Upper lobe of left lung (tissue), 6 donors: ENCODE measurements at places on chromosomes 5 and 9. TPM values are rescaled to one million over a fixed set of nuclear protein-coding genes. Genes with fewer than 3 reads are reported as not detected.

DNA sequence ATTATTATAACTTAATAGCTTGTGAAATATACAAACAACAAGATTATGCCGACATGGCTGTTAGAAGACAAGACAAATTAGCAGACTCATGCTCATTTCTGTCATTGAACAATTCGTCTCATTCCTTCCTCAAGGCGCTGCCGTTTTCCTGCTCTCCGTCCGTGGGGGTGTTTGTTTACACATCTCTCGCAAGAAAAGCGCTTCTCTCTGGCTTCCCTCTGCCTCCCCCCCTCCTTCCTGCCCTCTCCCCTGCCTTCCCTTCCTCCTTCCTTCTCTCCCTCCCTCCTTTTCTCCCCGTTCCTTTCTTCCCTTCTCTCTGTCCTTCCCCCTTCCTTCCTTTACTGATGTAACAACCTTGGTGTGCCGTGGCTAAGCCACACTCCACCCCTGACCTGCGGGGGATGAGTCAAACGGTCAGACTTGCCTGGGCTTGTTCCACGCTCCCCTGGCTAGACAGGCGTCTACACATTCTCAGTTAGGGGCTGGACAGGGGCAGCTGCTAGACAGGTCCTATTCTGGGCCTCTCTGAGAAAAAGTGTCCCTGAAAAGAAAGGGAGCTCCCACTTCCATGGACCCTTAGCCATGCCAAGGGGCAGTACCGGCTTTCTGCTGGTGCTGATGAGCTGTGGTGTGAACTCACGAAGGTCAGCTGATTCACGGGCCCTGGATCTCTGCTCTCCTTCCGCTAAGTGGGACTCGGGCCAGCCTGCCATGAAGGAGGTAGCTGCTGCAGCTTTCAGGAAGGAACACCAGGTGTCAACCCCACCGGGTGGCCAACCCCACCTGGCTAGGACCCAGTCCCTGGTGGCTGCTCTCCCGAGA lies 32.0 kb upstream of the SPTLC1 start:
- no peak for DNase-seq

Gene PRELID2
- total RNA-seq, result 11.5 TPM

- no peak for DNase-seq
These were observed 117.0 kb downstream of the TRPM6 start for GRCh38 chr9:74770508-74771261.

DNA sequence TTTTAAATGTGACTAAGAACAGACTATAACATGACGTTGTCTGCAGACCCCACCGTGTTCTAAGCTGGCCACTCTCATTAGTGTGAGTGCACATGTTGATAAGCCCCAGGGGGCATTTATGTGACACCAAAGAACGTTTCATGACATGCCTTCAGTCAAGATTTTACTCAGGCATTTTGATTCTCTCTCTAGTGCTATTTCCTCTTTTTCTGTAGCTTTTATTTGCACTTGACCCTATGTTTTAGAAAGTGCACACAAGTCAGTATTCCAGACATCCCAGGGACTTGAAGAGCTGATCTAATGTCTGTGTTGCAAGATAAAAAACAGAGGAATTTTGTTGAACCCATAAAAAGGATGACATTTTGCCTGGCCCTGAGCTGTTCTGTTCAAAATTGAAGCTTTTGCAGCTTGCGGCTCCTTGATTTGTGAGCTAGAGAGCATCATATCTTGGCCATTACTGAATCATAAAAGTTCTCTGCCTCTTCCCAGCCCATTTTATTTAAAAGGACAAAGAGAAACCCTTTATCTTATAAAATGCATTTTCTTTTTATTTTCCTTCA lies 80.9 kb upstream of the TYRP1 start:
- no peak for DNase-seq

- DNase-seq, result no peak
These were observed 127.3 kb downstream of the ZNF608 start for GRCh38 chr5:124619121-124619520.

Gene SLC25A2
- 0.43 TPM for total RNA-seq

DNA sequence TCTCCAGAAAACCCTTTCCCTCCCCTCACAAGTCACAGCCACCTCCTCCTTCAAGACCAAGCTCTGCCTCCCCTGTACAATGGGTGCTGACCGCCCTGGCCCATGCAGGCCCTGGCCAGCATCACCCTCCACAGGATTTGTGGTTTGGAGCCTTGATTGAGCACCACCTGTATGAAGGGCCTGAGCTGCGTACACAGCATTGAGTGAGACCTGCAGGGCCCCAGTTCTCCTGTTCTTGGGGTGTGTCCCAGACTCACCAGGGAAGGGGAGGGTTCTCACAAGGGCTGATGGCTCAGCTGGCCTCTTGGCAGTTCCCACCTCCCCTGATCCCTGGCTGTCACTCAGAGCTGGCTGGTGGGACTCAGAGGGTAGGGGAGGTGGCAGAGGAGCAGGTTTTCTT lies 63.7 kb upstream of the IER5L start:
- no peak for DNase-seq

DNA sequence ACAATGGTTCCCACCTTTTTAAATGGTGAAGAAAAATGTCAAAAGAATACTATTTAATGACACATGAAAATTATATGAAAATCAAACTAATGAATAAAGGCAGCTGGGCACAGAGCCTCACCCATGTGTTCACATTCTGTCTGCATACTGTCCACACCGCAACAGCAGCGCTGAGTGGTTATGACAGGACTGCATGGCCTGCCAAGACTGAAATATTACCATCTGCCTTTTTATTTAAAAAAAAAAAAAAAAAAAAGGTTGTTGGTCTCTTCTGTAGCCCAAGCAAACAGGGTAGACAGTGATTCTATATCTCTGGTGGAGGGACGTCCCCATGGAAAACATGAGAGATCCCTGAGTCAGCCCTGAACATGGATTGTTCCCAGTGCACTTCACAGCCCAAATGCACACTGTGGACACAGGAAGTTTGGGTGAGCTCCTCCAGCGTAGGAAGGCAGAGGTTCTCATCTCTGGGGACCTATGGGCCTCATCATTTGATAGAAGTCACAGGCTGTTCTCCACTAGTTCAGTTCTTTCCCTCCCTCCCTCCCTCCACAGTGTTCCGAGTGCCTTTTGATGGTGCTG lies 44.9 kb upstream of the SHC3 start:
- no peak for DNase-seq

DNA sequence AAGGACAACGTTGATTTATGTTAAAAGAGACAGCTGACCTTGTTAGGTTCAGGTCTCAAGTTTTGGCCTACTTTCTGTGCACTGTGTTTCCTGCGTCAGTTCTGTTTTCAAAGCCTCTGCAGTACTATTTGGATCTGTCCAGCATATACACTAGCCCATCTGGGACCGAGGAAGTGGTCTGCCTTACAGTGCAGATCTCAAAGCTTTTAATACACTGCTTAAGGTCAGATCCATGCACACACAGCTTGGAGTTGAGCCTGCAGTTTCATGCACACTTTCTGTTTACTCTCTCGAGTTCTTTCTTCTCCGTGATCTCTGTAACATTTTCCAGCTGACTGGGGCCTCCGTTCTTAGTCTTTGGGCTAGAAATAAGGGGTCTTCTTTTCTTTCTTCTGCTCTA lies 24.1 kb downstream of the CARTPT start:
- DNase-seq, result no peak

DNA sequence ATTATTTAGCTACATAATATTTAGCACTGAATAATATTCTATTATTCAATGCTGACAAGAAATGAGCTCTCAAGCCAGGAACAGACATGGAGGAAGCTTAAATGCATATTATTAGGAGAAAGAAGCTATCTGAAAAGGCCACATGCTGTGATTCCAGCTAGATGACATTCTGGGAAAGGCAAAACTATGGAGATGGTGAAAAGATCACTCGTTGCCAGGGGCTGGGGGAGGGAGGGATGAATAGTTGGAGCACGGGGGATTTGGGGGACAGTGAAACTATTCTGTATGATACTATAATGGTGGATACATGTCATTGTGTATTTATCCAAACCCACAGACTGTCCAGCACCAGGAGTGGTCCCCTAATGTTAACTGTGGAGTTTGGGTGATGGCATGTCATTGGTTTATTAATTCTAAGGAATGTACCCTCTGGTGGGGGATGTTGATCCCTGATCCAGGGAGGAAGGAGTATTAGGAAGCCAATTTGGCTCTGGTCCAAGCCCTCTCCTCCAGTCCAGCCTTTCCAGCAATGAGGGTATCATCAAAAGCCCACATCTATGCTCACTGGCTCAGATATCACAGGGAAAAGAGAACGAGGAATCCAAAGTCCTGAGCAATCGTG lies 162.5 kb downstream of the COL23A1 start:
- no peak for DNase-seq

GRCh38 chr5:148120317-148120716 lies 48.0 kb upstream of the SPINK14 start:
- DNase-seq, result no peak

- DNase-seq, result no peak
These were observed 161.6 kb downstream of the NR3C1 start for GRCh38 chr5:143241892-143242291.

Gene GFRA3
- total RNA-seq, result 0.30 TPM

Gene SPINK7
- not detected for total RNA-seq

Gene KIF27
- total RNA-seq, result 7.3 TPM

GRCh38 chr5:135718151-135718550 lies 116.3 kb upstream of the SLC25A48 start:
- no peak for DNase-seq

Gene XPA
- total RNA-seq, result 11.7 TPM

Gene ANKH
- 61.3 TPM for total RNA-seq
